ENCODE measurements at places on chromosomes 11 and 22.

DNA sequence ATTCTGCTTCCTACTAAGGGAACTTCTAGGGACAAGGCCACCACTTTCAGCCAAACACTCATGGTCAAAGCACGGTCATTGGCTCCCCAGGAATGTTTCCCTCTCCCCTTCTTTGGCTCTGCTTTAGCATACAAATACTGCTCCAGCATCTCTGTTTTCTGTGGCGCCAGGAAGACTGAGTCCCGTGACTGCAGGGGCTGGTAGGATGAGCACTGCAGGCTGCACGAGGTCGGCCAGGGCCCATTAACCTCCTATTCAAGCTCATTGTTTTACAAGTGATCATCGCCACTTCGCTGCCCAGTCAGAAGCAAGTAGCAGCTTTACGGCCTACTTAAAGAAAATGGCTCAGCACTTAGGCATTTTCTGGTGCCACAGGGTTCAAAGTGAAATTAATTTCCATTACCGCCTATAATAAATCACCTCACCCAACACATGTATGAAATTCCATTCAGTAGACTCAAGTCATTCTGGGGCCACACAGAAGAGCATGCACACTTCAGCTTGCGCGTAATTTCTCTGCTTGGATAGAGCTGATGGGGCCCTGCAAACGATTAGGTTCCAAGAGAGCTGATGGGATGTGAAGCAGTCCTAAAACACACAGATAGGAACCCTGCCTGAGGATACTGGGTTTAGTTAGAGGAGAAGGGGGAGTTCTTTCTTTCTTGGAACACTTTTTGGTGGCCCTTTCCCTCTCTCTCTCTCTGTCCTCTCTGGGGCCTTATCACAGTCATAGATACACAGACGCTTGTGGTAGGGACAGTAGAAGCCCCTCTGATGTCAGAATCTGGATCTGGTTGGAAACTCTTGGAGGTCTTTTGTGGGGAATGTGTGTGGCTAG, 173.7 kb downstream of the KIF18A start:
- no peak for DNase-seq

GRCh38 chr11:10392095-10393079, 62.7 kb upstream of the AMPD3 start:
- no peak for DNase-seq

DNA sequence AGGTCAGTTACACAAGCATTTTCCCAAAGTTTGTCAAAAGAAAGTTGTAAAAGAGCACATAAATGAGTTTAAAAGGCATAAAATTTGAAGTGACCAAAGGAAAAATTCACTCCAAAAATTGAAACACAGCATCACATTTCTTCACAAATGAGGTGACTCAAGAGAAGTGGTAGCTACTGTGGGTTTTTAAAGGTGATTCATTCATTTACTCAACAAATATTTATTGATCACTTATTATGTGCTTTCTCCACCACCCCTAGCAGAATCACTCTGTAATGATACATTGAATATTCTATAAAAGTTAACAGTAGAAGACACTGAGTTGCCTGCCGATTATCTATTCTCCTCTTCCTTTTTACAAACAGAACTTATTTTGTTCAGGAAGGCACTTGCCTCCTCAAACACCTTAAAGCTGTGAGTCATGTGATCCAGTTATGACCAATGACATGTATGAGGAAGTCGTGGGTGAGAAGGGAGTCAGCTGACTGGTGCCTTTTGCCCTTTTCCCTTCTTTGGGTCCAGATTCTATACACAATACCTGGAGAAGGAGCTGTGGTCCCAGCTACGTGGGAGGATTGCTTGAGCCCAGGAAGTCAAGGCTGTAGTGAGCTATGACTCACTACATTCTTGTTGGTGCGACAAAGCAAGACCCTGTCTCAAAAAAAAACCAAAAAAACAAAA, 67.7 kb upstream of the CLNS1A start:
- DNase-seq = no peak

DNA sequence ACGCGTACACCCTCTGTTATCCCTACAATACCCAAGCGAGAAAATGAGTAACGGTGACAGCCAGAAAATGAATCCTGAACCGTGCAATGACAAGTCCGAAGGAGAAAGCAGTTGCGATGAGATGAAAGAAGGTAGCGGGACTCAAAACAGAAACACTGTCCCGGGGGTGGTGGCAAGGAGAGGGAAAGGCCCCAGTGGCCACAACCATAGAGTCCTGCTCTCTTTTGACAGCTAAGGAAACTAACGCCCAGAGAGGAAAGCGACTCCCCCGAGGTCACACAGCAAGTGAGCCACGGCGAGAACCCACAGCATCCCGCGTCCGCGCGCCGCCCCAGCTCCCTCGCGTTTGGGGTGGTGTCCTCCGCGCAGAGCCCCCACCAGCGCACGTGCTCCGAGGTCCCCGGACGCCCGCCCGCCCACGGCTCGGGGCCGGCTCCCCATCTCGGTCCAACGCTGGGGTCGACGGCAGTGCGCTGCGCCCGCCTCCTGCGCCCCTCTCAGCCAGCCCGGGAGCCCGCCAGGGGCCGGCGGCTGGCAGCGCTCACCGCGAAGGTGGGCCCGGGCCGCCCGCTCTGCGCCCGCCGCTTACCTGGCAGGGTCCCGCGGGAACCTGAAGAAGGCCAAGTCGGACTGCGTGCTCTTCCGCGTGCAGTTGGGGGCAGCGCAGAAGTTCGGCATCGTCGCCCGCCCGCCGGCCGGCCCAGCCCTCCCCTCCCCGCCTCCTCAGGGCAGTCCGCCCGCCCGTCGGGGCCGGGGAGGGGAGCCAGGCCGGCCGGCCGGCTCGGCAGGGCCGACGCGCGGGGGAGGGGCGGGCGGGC, 564 bp downstream of the THAP12 start:
- DNase-seq = peak; percentile 64

DNA sequence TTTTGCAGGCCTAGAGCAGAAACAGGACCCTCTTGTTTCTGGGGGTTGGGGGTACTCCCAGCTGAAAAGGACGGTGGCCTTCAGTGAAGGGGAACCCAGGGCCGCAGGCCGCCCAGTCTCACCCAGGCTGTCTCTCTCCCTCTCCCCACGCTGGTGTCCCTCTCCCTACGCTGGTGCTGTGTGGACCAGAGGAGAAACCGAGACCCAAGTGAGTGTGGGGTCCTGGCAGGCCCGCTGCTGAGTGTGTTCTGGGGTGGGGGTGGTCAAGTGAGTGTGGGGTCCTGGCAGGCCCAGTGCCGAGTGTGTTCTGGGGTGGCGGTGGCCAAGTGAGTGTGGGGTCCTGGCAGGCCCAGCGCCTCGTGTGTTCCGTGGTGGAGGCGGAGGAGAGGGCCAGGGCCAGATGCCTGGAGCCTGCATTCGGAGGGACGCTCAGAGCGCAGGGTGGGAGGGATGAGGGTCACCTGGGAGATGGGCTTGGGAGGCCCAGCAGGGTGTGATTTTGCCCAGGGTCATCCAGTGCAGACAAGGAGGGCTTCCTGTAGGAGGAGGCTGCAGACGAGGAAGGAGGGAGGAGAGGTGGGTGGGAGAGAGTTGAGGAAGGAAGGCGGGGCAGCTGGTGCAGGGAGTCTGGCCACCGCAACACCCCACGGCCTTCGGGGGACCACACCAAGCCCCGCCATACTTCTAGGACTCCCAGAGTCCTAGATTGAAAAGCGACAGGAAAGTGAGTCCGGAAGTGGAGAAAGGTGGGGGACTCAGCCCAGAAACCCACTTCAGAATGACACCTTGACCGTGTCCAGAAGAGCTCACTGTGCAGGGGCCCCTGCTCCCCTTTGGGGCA, 10.3 kb downstream of the TNNT3 start:
- DNase-seq = no peak

DNA sequence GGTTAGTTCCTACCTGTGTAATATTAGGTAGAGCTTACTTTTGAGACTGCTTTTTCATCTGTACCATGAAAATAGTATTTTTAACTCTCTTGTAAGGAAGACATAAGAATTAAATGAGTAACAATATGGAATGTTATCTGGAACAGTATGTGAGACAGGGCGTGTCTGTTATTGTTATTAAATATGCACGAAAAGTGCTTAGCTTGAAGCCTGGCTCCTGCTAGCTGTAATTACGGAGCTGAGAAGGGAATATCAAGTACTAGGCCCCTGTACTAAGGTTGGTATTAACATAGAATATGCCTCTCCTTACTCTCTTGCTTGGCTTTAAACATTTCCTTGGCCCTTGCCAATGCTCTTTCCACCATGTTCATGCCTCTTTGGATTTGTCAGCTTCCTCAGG, 194.0 kb downstream of the FAM76B start:
- DNase-seq = no peak

GRCh38 chr22:30940685-30941362, 27.8 kb downstream of the MORC2 start:
- no peak for DNase-seq

DNA sequence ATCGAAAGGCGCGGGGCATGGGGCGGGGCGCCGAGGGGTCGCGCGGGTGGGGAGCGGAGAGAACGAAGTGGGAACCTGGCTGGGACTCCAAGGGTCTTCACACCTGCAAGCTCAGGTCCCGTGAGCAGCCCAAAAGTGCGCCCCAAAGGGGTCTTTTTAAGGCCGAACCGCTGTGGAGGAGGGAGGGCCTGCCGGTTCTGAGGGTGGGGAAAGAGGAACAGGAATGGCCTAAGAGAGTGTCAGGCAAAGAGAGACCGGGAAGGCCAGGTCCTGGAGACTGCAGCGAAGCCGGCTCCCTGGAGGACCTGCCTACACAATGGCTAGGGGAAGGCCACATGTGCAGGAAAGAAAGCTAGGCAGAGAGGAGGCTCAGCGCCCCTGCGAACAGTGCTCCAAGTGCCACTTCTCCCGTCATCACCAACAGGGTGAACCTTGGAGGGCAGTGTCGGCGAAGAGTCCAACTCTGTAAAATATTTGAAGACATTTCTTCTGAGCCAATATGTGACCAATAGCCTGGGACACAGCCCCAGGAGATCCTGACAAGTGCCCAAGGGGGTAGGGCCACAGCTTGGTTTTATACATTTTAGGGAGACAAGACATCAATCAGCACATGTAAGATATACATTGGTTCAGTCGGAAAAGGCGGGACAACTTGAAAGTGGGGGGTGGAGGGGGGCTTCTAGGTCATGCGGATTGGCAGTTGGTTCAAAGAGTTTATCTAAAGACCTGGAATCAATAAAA, 710 bp upstream of the DGCR2 start:
- DNase-seq = no peak

DNA sequence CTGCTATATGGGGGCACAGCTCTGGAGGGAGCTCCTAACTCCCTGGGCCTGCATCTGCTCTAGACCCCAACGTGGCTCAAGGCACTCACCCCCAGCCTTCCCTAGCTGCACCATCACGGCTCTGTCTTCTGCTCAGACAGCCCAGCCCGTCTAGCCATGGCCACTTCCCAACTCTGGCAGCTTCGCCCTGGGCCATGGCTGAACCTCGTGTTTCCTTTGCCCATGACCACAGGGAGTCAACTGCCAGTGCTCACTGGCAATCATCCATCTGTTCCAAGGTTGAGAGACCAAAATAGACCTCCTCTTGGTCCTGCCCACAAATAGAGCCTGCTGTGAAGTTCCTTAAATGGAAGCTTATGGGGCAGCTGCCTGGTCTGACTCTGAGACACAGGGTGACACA, 5.4 kb downstream of the LMO1 start:
- DNase-seq = no peak

DNA sequence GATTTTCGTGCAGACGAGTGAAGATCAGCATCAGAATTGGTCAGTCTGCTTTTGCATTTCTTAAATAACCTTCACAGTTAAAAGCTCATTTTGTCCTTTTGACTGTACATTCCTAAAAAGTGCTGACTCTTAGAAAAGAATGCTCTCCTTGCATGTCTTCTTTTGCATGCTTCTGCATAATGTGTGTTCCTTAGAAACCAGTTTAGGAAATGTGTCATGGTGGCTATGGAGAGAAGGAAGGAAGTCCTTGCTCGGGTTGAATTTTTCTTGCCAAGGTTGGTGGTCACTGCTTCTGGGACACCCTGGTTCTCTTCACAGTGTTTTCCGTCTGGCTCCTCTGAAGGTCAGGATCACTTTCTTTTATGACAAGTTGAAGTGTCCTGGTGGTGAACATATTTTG, 6.8 kb downstream of the AP2A2 start:
- no peak for DNase-seq

DNA sequence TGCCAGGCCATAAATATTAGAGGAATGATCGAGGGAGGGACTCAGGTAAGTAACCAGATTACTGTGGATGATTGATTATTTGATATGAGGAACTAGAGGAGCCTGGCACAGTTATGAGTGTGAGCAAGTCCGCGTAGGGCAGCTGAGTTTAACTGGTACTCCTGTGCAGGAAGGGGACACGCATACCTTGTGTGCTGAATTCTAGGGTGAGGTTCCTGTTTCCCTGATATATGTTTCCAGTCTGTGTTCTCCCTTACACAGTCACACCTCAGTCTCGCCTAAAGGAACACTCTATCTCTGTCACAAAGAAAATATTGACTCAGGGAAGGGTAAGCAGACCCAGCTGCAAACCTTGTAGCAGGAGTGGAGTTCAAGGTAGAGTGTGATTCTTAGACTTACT, 17.4 kb downstream of the SGSM3 start:
- DNase-seq = no peak

GRCh38 chr11:133078591-133079404, 453.5 kb downstream of the OPCML start:
- peak; percentile 58 for DNase-seq

GRCh38 chr11:95764267-95764898, 25.2 kb downstream of the FAM76B start:
- DNase-seq = peak; percentile 61

GRCh38 chr11:12995188-12995587, 13.9 kb upstream of the RASSF10 start:
- no peak for DNase-seq

- no peak for DNase-seq
Observed at GRCh38 chr11:131637469-131638175, 267.2 kb downstream of the NTM start.

GRCh38 chr11:121901886-121902285, 214.1 kb downstream of the BLID start:
- no peak for DNase-seq

GRCh38 chr11:112612250-112612849, 348.9 kb upstream of the NCAM1 start:
- DNase-seq = no peak

DNA sequence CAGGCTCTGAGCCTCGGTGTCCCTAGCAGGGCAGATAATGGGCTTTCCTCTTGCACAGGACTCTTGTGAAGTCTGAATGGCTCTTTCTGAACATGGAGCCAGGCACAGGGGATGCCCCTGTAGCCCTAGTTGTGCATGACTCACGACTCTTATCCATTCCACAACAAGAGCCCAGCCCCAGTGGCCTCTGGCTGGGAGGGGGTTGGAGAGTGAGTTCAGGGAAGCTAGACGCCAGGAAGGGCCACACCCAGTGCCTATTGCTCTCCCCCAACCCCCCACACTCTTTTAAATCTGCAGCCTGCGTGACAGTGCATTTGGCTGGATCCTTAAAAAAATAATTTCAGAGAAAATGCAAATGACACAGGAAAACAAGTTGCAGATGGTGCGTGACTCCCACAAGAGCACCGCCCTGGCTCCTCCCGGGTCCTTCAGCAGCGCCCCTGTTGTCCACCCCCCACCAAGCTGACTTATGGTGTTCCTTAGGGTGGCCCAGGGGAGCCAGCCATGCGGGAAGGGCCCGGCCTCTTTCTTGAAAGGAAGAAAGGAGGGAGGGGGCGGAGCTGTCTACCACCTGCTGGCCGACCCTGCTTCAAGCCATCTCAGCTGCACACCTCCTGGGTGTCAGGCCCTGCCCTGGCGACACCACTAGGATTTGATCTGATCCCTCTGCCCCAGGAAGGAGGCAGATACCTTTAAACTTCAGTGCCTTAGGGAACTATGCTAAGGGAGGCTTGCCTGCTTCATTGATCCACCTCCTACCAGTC, 74.7 kb downstream of the MN1 start:
- DNase-seq = no peak

GRCh38 chr11:61967116-61967923, at the start of gene FTH1:
Gene FTH1 (minus strand): TSS chr11:61967634. CDS start chr11:61967425, 209 bp downstream.
- DNase-seq = peak; percentile 97

- no peak for DNase-seq
Observed at GRCh38 chr11:44535191-44535980, 30.1 kb upstream of the CD82 start.
